ENCODE measurements at places on chromosomes 2 and 18.
A peak's percentile ranks its signal among the peaks of the same experiment; 100 is the strongest.

GRCh38 chr2:37585295-37585908 is 86.0 kb downstream of the CDC42EP3 start:
- DNase-seq: no peak

GRCh38 chr2:233399306-233400225 is 45.3 kb downstream of the DGKD start:
- no peak for DNase-seq

DNA sequence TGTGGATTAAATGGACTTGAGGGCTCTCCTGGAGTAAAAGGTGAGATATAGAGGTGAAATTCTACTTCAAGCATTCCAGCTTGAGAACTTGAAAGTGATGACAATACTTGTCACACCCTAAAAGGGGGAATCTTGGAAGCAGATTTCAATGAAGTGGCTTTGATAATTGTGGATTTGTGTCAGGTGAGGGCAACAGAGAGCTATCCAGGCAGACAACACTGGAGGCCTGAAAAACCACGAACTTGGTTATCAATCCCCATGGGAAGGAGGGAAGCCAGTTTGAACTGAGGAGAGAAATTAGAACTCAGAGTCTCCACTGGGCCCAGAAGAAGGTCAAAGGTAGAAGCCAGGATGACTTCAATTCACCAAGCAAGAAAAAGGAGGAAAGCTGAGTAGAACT is 263.9 kb downstream of the FIGN start:
- DNase-seq: no peak

DNA sequence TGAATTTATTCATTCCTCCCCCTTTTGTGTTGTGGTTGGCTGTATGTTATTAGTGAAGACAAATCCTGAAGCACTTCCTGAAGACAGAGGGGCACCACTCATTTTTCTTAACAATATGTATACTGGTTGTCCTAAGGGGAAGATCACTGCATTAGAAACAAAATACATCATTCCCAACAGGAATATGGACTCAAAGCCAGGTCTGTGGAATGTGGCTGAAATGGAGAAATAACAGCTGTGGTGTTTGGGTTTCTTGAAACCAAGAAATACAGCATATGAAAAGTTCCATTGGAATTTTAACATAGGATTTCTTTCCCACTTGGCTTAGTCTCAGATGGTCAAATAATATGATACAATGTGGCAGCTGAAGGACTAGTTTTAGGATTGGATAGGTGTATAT is 267.6 kb downstream of the KCNE4 start:
- DNase-seq: no peak

DNA sequence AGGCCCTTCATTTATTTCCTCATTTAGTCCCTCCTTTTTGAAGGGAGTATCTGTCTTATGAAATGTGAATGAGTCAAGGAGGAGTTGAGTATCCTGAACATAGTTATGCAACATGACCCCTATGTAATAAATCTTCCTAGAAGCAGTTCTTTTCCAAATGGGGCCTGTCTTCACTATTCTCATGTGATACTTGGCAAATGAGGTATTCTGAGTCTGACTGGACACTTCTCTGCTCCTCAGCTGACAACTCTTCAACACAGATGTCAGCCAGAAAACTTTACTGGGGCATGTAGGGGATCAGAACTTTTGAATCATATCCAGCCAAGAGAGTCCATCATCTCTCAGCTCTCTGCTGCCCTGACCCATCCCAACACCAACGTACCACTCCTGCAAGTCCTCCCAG is 291.6 kb downstream of the ZNF385B start:
- peak; percentile 39 for DNase-seq

GRCh38 chr2:27771202-27771547 is 344 bp upstream of the MRPL33 start:
- no peak for DNase-seq

DNA sequence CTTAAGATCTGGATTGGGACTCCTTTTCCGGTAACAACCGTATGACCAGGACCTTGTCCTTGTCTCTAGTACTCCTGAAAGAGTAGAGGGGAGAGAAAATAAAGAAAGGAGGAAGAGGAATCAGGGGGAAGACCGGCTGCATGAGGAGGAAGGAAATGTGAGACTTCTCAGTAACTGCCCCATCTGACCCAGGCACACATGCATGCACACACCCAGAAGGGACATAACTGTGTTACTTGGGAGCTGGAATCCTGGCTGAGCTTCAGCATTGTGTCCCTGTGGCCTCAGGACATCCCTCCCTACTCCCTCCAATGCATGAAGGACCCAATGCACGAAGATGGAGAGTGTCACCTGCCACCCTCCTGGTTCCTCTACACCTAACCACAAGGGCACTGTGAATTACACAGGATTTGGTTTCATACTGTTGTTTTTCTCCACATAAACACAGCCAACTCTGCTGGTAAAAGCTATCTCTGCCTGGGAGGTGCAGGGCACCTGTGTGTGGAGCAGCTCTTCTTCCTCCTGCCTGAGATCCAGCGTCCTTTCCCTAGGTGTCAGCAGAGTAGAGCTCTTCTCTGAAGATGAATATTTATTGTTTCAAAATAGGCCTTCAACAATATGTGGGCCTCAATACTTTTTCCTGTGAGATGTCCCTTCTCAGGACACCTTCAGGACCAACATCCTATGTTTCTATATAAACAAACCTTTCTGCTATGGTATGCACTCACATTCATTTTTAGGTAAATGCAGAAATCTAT is 574.1 kb upstream of the ID2 start:
- no peak for DNase-seq

GRCh38 chr2:175880-176820 is 87.7 kb downstream of the SH3YL1 start:
- peak; percentile 15 for DNase-seq

DNA sequence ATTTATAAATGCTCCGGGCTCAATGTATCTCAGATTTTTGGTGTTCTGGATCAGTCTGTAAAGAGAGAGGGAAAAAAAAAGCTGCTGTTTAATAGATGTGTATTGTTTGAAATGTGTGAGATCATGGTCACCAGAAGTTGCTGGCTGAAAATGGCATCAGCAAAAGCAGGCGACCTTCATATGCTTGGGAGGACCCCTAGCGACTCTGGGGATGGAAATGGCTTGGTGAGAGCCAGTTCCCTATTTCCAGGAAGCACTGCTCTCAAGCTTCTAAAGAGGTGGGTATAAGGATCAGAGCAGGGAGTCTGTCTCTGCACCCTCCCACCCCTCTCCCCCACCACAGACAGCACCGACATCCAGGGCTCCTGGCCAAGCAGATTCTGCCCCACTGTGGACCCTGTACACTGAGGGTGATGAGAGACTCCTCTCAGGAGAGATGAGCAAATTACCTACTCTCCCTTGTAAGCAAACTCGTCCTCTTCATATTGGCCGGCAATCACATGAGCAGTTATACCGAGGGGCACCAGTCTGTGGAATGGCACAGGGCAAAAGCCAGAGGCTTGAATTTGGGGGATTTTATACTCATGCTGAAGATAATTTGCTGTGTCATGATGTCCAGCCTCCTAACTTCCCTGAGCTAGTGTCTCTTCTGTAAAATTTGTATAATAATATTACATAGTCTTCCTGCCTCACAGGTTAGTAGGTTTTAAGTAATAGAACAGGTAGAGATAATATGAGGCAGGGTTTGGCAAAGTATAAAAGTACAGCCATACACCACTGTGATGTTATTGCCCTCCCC is 29.6 kb downstream of the LHCGR start:
- DNase-seq: no peak

GRCh38 chr2:17184512-17184911 is 333.7 kb downstream of the RAD51AP2 start:
- no peak for DNase-seq

GRCh38 chr2:96527286-96528005 is 9.1 kb upstream of the ARID5A start:
- DNase-seq: no peak

DNA sequence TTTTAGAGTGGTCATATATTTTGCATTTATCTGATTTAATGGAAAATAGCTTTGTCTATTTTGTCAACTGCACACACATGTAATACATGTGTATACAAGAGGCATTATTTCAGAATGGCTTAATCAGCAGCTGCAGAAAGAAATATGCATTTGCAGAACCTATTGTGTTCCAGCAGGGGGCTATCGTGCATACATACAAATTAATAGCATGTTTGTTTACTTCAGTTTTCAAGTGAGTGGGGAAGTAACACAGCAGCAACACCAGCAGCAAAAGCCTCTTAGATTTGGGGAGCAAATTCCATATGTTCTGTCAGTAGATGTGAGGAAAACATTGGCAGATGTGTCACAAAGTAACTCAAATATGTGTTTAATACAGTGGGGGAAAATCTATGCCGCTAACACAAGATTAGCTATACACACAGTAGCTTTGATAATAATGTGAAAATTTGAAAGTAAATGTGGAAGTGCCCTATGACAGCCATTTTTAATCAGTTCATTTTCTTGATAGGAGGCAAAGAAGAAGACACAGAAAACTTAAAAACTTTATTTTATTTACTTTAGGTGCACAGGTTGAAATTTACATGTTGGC is 218.1 kb downstream of the WDR7 start:
- peak; percentile 5 for DNase-seq

DNA sequence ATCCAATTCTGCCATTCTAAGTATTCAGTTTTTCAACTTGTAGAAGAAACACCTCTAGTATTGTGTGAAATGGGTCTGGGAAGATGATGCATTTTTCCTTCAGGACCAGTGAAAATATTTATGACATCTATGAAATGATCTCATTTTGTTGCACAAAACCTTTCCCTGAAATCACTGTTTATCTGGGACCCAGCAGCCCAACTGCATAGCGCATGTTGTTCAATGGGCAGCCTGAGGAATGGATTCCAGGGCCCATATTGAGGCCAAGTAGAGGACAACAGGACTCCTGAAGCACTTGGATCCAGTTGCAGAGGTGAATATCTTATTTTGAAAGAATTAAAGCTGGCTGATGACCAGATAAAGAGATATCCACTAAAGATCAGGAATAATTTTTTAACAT is 7.3 kb downstream of the RBMS1 start:
- no peak for DNase-seq

GRCh38 chr18:78821396-78821795 is 158.2 kb upstream of the SALL3 start:
- no peak for DNase-seq

GRCh38 chr2:79432731-79433146 is 80.1 kb upstream of the CTNNA2 start:
- DNase-seq: no peak

GRCh38 chr2:71822463-71822862 is 325.2 kb downstream of the CYP26B1 start:
- DNase-seq: no peak

GRCh38 chr18:51716277-51716676 is 518.8 kb upstream of the MEX3C start:
- no peak for DNase-seq

DNA sequence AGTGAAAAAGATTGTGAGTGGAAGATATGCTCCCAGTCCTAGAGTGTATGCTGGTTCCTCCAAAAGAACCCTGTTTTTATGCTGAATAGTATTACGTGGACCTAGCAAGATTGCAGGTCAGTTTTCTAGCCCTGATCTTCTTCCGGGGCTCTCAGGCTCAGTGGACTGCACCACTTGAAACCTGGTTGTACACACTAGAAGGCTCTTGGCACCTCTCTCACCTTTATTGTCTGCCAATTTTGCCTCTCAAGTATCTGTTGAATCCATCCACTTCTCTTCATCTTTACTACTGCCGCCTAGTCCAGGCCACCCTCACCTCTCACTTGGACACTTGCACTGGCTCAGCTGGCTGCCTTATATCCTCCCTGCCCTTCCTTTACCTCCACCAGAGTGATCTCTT is 16.8 kb downstream of the TTC39C start:
- no peak for DNase-seq

DNA sequence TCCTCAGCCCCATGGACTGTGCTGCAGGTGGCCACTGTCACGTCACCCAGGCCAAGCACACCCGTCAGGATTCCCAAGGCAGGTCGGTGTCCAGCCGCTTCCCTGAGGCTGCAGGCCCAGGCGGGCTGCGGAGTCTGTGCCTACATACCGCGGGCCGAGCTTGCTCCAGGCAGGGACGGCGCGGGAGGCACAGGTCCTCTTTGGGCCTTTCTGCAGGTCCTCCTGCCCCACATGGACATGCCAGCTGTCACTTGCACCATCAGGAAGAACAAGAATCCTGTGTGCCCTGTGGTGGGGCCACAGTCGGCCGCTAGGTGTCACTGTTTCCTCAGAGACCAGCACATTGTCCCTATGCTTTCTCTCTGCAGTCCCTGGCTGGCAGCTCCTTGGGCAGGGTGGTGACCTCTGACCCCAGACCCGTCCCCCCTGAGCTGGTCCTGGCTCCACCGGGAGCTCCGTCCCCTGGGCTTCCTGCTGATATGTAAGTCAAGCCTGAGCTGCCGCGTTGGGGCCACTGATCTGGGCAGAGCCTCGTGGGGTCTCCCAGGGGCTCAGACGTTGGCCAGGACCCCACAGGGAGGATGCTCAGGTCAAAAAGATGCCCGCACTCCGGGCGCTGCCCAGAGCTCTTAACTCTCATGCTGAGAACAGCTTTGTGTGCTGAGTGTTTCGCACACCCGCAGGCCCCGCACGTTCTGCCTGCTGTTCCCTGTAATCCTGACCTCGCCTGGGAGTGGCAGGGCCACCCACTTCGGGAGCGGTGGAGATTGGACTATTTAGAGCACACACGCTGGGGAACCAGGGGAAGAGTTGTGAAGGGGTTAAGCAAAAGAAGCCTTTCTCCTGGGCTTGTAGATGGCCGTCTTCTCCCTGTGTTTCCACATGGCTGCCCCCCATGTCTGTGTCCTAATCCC is 17.3 kb upstream of the AGXT start:
- no peak for DNase-seq

DNA sequence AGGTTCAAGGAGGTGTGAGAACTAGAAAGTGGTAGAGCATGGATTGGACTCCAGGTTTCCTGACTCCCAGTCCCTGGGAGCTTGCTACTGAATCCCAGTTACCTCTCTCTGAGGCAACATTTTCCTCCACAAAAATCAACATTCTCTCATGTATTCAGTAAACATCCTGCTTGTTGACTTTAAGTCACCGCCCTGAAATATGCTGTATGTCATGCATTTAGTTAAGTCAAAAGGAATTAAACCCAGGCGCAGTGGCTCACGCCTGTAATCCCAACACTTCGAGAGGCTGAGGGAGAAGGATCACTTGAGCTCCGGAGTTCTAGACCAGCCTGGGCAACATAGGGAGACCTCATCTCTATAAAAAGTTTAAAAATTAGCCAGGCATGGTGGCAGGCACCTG is 3.8 kb downstream of the MATN3 start:
- no peak for DNase-seq

DNA sequence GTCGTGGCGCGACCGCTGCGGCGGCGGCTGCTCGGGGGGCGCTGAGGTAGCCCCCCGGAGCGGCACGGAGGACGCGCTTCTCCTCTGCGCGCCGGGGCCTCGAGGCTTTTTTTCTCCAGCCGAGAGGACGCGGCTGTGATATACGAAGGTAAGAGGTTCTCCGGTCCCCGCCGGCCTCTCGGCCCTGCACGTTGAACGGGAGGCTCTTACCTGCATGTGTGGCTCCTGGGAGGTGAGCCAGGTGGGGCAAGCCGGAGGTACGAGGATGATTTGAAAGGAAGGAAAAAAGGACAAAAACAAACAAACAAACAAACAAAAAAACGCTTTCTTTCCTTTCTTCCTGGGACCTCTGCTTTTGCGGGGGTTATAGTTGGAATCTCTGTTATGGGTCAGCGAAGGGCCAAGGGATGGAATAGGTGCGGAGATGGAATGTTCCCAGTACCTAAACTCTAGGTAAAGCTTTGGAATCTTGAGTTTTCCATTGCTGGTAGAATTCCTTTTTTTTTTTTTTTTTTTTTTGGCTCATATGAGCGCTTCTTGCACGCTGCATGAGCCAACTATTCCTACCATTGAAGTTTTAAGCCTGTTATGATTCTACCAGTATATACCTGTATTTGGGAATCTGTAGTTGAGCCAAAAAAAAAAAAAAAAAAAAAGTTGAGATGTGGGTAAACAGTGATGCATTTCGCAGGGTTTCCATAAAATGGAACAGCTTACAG is 674 bp downstream of the PTPN4 start:
- no peak for DNase-seq

Data from BJ (cell line).